ENCODE measurements at places on chromosomes 12 and 14.

DNA sequence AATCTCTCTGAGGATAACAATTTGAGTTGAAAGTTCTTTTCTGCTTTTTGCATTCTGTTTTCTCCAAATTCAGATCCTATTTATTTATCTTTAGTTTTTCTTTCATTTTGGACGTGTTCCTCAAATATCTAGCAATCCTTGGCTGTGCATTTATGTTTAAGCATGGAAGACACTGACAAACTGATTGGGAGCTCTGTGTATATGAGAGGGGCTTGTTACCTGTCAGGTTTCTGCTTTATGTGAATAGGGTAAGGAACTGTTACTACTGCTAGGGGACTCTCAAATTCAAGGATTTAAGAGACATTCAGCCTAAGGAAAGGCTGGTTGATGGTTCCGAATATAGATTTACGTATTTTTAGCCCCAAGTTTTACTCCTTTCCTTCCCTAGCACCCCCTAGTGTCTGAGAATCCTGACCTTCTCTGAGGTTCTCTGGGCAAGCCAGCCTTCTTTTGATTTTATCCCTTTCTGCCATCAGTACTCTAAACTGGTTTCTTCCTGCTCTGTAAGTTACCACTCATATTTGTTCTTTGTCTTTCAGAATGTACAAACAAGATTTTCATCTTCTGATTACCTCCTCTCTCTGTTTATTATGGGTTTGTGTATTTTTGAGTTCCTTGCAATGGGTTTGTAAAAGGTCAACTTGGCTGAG lies 30.5 kb downstream of the YLPM1 start:
- DNase-seq = peak; percentile 42

DNA sequence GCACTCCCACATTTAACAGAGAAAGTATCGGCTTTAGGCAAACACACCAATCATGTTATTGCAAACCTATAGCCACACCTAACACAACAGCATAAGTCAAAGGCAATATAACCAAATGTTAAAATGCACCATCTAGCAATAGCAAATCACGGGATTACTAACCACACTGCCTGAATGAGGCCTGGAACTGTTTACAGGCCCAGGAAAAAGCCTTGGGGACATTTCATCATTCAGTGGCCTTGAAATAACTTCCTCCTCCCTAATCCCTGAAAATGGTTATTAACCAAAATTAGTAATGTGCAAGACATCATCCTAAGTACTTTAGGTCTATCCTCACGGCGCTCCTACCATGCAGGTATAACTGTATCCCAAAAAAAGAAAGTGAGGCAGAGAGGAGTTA lies 2.3 kb downstream of the GALC start:
- peak; percentile 36 for DNase-seq

GRCh38 chr14:42222924-42223471 lies 616.3 kb downstream of the LRFN5 start:
- DNase-seq = peak; percentile 86

DNA sequence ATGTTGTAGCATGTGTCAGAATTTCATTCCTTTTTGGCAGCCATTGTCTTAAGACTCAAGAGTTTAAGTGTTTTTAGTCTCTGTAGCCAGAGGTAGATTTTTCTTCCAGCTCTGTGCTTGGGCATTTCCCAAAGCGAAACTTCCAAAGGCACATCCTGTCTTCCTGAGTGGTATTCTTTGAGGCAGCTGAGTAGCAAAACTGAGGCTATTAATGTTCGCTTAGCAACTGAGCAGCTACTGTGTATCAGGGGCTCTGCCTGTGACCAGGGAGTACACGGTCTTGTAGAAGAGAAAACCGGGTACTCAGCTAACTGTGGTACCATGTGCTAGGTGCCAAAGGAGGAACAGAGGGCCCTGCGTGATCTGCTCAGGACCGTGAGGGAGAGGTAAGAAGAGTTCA lies 52.0 kb downstream of the ETV6 start:
- no peak for DNase-seq

DNA sequence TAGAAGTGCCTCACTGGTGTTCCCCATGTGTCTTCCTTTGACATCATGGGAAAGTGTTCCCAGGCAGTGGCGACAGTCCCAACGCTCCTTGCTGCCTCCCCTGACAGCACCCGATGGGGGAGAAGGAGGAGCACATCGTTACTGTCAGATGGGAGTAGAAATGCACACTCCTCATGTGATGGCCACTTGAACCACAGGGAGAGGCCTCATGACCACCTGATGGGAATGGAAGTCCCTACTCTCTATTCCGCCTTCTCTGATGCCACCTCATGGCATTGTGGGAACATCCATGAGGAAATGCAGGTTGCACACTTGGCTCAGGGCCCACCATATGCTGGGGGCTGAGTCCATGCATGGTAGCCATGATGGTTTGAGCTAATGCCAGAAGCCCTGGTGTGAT lies 14.3 kb upstream of the CORO1C start:
- no peak for DNase-seq

DNA sequence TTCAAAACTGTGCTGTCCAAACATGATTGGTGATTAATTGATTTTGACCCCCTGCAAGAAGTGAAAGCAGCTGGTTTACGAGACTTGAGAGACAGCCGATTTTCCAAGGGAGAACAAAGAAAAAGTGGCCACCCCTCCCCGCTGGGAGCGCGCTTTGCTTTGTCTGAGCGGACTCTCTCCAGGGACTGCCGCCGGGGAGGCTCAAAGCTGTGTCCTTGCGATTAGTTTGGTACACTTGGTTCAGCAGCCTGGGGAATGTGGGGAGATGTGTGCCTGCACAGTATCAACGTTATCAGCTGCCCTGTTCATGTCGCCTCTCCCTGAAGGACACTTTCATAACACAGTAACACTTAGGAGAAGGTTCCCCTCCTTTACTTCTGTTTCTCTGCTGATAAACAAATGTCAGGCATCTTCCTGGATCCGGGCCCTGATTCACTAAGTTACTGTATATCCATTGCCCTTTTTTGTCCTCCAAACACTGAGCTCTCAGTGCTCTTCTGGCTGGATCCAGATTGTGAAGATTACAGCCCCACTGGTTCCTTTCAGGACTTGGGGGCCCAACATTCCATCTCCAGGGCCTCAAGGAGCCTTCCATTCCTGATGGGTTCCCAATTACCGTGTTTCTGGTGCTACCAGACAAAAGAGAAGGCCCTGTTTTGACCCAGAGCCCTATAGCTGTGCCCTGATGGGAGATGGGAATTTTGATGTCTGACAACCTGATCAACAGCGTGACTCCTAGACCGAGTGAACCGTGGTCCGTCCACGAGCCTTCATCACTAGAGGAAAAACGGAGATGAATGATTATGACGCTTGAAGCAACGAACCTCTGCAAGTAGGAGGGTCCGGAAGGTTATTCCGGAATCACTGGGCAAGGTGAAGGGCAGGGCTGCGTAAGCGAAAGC lies 31.7 kb upstream of the TUBA1C start:
- DNase-seq = peak; percentile 55

GRCh38 chr12:116916714-116917114 lies 6.0 kb downstream of the FBXW8 start:
- DNase-seq = peak; percentile 78

GRCh38 chr12:108826101-108826806 lies 31.1 kb downstream of the SSH1 start:
- peak; percentile 98 for DNase-seq

DNA sequence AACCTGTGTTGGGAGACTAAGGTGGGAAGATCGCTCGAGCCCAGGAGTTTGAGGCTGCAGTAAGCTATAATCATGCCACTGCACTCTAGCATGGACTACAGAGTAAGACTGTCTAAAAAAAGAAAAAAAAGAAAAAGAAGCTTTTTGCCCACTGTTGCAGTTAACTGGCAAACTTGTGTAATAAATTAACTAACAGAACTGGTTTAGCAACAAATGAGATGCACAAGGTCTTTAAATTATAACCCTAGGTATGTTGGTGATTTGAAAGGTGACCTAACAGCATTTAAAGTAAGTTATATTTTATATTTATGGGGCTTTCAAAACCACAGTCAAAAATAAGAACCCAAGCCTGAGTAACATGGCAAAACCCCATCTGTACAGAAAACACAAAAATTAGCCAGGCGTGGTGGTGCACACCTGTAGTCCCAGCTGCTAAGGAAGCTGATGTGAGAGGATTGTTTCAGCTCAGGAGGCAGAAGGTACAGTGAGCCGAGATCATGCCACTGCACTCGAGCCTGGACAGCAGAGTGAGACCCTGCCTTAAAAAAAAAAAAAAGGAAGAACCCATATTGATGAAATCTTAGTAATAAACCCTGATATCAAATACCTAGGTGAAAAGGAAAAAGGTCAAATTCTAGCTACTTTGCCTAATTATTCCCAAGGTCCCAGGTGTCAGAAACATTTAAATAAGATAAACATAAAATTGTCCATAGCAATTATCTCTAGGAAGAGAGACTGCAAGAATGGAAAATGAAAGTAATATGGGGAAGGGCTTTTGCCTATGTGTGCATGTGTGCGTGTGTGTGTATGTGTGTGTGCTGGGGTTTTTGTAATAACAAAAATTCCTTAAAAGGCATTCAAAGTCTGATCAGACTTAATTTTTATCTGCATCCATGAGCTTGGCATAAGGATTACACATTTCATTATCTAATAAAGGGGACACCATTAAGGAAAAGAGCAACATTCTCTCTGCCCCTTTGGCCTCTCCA lies 15.4 kb downstream of the SYNE2 start:
- no peak for DNase-seq

DNA sequence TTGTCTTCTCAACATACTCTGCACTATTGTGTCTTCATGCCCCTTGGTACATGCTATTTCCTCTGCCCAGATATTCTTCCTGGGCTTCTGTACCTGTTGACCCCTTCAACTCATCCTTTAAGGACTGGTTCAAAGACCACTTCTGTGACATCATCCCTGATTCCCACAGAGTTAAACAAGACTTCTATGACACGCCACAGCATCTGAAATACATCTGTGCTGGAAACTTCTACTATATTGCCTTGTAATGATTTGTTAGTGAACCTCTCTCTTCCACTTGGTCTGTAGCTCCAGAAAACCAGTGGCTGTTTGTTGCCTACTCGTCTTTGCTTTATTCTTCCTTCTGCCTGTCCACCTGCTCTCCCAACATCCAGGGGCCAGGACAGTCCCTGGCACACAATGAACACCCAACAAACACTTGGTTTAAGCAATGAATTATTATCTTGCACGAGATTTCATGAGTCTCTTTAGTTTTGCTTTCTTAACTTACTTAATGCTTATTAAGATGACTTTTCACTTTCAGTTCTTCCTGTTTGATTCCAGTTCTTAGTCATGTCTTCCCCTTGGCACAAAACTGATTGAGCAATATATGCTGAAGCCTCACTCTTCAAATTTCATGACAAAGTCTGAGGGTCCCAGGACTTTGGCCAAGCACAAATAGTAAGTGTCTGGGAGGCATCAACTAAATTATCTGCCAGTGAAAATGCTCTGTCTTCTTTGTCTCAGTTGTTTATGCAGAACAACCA lies 485.9 kb downstream of the APAF1 start:
- no peak for DNase-seq

DNA sequence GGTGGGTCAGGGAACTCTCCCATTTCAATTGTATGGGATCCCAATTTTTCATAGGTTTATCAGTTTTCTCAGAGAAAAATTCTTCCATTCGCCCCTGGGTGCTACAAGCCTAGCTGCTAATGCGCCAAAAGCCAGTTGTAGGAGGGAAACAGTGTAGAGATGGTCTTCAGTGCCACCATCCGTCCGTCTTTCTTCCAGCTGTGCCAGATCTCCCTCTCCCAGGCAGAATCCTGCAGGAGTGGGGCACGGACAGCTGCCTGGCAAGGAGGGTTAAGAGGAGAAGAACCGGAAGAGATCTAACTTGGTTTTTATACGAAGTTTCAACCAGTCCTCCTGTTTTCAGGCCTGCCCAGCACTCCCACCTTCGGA lies 38.9 kb upstream of the FUT8 start:
- no peak for DNase-seq

- no peak for DNase-seq
These were observed 2.6 kb downstream of the CD69 start for GRCh38 chr12:9758119-9758518.

- no peak for DNase-seq
These were observed 44.7 kb downstream of the UNC79 start for GRCh38 chr14:93475471-93475870.

GRCh38 chr12:100345020-100345767 lies 11.7 kb upstream of the SLC17A8 start:
- DNase-seq = no peak

DNA sequence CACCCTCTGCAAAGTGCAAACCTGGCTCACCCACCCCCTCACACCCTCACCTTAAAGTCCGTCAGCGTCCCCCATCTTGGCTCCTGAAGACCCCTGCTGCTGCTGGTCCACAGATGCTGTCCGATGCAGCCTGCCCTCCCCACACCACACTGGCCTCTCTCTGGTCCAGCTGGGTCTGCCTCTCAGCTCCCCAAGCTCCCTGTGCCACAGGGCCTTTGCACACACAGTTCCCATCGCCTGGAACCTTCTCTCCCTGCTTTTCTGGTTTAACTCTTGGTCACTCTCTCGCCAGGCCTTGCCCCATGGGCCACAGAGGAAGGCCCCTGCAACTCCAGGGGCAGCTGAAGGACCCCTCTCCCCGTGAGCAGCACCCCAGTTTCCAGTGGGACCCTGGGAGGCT lies 44.9 kb downstream of the TESC start:
- no peak for DNase-seq

- no peak for DNase-seq
These were observed 51.3 kb upstream of the AMIGO2 start for GRCh38 chr12:47131011-47131410.

GRCh38 chr12:118249547-118249946 lies 113.6 kb downstream of the PEBP1 start:
- no peak for DNase-seq

DNA sequence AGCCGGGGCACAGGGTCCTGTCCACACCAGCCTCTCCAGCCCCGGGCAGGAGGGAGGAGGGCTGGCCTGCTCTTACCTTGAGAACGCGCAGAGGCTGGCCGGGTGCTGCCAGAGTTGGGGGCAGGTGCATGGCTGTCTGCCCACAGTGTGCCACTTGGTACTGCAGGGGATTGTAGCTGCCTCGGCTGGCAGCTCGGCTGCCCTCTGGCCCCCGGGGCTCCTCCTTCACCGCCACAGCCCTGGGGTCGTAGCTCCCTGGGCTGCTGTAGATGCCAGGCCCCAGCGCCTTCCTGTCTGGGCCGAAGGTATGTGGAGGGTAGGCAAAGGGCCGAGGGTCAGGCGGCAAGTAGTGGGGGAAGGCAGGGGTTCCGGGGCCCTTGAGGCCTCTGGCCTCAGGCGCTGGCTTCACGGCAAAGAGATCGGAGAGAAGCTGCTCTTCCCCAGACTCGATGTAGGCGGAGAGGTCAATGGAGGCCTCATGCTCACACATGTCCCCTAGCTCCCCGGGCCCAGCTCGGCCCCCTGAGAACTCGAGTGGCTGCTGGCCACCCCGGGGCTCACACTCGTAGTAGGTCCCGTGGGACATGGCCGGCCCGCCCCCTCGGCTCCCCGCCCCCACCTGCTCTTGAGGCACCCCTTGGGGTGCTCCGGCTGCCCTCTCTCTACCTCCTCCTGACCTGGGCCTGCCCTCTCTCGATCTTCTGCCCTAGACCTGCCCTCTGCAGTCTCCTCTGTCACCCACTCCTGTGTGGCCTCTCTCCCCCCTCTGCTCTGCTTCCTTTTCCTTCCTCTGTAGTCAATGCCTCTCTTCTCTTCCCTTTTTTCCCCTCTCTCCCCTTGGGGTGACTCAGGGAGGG lies at the start of gene CEBPE:
Gene CEBPE, minus strand, starts transcription at position 750 of the 857 bp plus-strand sequence. Its CDS starts 164 bp downstream, at position 586.
- no peak for DNase-seq

- DNase-seq = peak; percentile 74
These were observed 10.0 kb upstream of the SNRPF start for GRCh38 chr12:95848575-95849388.

GRCh38 chr14:88825078-88825458 lies 617 bp downstream of the TTC8 start:
- DNase-seq = peak; percentile 44

- DNase-seq = no peak
These were observed 883.7 kb upstream of the TMEM132C start for GRCh38 chr12:127383281-127383680.
